ENCODE measurements at places on chromosomes 12 and 14. TPM values are rescaled to one million over a fixed set of nuclear protein-coding genes. Genes with fewer than 3 reads are reported as not detected.

Gene SSPN
- total RNA-seq, result 17.7 TPM

- DNase-seq, result no peak
Observed at GRCh38 chr14:37078131-37078530, 94.3 kb downstream of the SLC25A21 start.

- DNase-seq, result no peak
Observed at GRCh38 chr12:100927826-100928225, 133.2 kb downstream of the ANO4 start.

- DNase-seq, result no peak
Observed at GRCh38 chr12:124026755-124027745, 54.0 kb downstream of the ZNF664 start.

All from breast epithelium (tissue), 4 donors.